IPS-NIHi11 (cell line): ENCODE measurements at places on chromosomes 2 and 18.

- DNase-seq, result no peak
Observed at GRCh38 chr2:102662833-102663232, 43.5 kb downstream of the SLC9A2 start.

DNA sequence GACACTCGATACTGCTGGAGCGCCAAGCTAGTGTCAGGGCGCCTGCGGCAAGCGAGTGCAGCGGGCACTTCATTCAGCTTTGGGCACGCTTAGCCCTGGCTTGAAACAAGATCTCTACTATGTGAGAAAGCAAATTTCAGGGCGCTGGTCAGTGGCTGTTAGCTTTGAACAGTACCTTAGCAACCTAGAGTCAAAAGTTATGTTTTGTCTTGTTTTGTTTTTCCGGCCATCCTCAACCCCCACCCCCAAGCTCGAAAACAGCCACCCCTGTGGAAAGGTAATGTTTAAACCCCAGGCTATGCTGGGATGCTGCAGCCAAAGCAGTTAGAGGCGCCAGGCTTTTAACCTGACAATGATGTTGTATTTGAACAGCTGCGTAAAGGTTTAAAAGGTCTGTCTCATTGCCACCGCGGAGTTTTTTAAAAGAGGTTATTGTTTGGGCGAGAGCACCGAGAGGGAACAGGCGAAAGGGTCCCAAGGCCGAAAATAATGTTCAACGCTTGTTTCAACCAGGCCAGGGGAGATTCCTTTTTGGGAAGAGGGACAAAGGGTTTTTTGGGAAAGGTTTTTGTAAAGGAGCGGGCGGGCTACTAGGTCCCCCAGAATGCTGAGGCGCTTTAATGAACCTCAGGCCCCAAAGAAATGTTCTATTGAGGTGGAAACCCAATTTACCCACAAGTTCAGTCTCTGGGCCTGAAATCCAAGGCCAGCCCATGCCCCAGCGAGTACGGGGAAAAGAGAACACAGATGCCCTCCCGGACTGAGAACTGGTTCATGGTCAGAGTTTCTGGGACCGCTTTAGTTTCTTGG, 2.3 kb upstream of the HOXD10 start:
- no peak for DNase-seq

- no peak for DNase-seq
Observed at GRCh38 chr2:127100251-127101047, 6.5 kb downstream of the BIN1 start.

DNA sequence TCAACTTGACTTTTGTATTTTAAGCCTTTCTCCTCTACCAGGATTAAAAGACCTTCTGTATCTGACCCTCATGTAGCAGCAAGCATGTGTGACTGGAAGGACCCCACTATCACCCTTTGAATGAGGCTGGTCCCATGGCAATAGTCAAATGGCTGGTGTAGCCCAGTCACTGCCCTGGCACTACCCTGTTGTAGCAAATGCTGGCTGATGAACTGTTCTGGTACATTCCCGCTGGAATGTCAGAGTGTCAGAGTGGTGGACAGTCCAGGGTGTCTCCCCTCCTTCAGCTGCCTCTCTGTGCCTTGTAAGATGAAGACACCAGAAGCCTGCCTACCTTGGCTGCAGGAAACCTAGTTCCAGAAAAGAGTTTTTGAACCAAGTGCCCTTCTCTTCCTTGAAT, 115.7 kb downstream of the ACKR3 start:
- DNase-seq, result no peak

GRCh38 chr2:157895531-157895930, 19.4 kb upstream of the ACVR1 start:
- DNase-seq, result no peak

GRCh38 chr2:213315168-213315876, 31.1 kb downstream of the SPAG16 start:
- DNase-seq, result no peak

GRCh38 chr2:233261819-233262555, 10.5 kb downstream of the ATG16L1 start:
- DNase-seq, result no peak

DNA sequence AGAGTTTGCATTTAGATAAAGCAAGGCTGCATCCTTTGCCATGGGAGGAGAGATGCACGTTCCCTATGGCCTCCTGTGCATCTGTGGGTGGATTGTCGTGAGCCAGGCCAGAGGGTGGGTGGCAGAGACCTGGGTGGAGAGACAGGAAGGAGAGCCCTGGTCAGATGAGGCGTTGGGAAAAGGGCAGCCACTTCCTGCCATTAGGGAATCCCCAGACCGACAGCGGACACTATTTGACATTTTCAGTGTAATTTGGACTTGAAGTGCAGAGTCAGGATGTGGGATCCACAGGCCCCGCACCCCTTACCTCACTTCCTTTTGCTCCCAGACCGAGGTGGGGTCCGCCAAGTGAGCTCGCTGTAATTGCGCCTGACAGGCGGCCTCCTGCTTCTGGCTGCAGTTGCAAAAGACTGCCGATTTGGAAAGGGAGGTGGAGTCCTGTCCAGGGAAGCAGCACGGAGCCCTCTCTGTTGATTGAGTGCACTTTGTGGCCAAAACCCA, 150.0 kb downstream of the DYSF start:
- no peak for DNase-seq

- no peak for DNase-seq
Observed at GRCh38 chr18:6785001-6785400, 55.5 kb downstream of the ARHGAP28 start.

- DNase-seq, result no peak
Observed at GRCh38 chr2:8650256-8650655, 31.6 kb upstream of the ID2 start.

- no peak for DNase-seq
Observed at GRCh38 chr2:152822676-152823075, 104.3 kb downstream of the ARL6IP6 start.

GRCh38 chr2:3341336-3341735, 36.3 kb downstream of the EIPR1 start:
- no peak for DNase-seq

- no peak for DNase-seq
Observed at GRCh38 chr2:212957624-212958023, 193.8 kb downstream of the IKZF2 start.

DNA sequence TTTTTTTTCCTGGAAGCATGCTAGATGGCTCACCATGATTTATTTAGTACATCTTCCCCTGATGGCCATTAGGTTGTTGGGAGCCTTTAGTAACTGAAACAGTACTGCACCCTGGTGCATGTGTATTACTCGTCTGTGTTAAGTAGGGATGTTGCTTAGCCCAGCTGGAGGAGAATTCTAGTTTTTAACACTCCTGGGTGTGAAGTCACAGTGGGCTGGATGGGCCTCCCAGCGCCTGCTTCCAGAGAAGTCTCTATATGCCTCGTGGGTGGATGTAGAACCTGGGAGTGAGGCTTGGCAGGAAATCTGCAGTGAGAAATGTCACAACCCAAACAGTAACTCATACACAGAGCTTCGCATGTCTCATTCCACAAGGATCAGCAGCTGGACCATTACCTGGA, 28.9 kb upstream of the NT5DC4 start:
- no peak for DNase-seq

- no peak for DNase-seq
Observed at GRCh38 chr18:63065172-63065571, 254.4 kb downstream of the BCL2 start.

- DNase-seq, result no peak
Observed at GRCh38 chr2:239393388-239393940, 7.4 kb downstream of the HDAC4 start.

DNA sequence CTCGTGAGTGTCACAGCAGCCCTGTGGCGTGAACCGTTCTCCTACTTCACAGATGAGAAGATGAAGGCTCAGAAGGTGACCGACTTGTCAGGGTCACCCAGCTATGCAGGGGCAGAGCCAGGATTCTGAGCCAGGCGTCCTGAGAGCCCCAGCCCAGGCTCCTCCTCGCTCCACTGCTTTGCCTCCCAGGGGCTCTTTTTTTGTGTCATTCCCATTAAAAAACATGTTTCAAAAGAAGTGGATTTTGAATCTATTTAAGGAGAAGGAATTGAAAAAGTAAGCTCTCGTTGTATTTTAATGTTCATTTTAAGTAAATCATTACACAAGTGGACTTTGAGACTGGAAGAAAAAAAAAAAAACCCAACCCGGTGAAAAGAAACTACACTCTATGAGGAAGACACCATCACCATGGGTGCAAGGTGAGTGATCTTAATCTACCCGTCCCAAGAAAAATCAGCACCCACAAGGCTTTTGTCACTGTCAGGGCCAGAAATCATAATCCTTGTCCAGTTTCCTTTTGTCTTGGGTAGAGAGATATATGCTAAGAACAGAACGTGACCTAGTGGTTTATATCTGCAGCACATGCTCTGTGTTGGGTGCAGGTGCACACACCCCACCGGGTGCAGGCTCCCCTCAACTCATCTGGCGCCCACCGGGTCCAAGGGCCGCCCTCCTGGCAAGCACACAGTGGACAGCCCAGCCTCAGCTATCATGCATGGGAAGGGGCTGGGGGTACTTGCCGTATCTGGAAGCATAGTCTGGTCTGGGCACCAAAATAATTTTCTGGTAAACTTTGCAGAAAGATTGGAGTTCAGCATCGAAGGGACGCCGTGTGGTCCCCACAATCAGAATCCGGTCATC, 73.5 kb upstream of the ASB18 start:
- no peak for DNase-seq

- no peak for DNase-seq
Observed at GRCh38 chr2:48613211-48613610, 4.4 kb upstream of the GTF2A1L start.

DNA sequence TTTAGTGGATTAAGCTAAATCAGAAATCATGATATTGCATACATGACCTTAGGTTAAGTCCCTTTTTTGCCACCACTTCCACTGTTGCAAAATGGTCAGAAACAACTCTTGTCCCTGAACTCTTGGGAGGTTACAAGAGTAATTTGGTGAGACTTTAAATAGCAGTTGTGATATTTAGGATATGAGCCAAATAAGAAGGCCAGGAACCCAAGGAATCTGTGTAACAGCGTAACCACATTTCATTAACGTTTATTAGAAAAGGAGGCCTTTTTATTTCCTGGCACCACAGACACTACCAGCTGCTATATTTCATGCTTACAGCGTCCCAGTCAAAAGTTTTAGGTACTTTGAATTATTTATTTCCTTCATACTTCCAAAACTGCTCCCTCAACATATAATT, 268.0 kb downstream of the GPD2 start:
- no peak for DNase-seq

- DNase-seq, result no peak
Observed at GRCh38 chr2:239765076-239765845, 259.9 kb downstream of the NDUFA10 start.

DNA sequence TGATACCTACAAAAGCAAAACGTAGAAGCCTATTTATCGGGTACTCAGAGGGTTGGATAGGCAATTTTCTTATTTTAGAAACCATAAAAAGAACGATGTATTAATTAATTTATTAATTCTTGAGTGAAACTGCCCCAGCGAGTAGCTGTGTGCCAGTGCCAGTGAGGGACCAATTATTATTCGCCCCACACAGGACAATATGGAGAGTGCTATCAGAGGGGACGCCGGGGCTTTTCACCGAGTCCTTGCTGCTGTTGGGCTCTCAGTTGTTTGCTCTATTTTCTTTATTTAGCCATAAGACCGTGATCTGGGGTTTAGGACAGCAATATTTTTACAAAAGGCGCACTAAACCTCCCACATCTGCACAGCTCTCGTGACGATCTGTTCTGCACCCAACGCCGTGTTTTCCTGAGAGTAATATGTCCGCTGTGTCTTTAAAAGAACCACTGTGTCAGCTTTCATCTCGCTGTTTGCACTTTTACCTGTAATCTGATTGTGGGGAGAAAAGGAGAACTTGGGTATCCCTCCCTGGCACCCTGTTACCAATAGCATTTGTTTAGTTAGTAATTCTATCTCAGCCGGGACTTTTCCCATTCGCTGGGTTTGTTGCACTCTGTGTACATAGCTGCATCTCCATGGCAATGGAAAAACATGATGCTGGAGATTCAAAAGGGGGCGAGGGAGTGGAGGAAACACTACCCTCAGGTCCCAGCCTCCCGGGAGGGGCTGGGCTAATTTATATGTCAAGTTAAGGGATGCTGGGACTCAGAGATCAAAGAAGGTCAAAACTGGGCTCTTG, 30.1 kb upstream of the ZNF516 start:
- DNase-seq, result no peak

- DNase-seq, result no peak
Observed at GRCh38 chr2:34317797-34318196, 718.7 kb upstream of the FAM98A start.

DNA sequence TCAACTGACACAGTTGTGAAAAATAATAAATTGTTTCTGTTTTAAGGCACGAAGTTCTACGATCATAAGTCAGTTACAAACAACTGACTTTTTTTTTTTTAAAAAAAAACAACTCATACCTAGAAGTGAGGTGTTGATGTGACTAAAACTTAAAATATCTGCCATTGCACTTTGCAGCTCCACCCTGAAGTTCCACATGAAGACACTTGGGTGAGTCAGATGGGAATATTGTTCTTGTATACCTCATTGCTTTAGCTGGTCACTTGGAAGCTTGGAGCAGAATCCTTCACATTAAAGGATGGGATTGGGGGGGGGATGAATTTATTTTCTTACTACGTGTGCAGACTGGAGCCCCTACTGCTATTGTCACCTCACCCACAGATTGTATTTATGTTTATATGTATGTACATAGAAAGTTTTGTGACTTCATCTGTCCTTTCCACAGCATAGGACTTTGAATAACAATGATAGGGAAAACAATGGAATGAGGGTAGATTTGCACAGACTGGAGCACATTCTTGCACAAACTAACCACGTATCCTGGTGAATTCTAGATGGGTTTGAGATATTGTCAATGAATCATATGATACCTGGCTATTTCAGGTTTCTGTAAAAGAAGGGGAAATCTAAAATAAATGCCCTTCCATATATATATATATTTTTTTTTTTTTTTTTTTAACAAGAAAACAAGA, 57.9 kb upstream of the ARHGAP15 start:
- no peak for DNase-seq

- no peak for DNase-seq
Observed at GRCh38 chr2:230904856-230905447, 20.1 kb downstream of the GPR55 start.

DNA sequence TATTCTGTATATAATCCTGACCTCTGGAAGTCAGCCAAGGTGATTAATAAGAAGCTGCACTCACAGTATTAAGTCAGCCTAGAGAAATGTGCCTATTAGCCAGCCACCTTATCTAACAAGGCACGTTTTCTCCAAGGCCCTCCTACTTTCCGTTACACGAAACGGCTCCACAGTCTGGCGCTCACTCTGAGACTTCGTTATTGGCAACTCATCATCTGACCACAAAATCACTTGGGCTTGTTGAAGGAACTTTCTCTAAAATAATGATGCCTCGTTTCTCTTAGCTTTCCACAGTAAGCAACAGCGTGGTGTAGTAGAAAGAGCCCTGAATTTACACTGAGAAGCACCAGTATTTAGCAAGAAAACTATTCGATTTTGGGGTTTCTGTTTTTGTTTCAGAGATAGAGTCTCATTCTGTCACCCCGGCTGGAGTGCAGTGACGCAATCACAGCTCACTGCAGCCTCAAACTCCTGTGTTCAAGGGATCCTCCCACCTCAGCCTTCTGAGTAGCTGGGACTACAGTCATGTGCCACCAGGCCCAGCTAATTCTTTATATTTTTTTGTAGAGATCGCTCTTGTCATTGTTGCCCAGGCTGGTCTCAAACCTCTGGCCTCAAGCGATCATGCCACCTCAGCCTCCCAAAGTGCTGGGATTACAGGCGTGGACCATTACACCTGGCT, 53.6 kb upstream of the SLC14A1 start:
- no peak for DNase-seq
